ENCODE measurements at places on chromosomes 1 and 21.
A peak's percentile ranks its signal among the peaks of the same experiment; 100 is the strongest.

- DNase-seq, result peak; percentile 95
Measured at GRCh38 chr1:220786337-220787068, at the start of gene MTARC1. Gene MTARC1, plus strand, starts transcription at chr1:220786913. Its CDS starts 32 bp downstream, at chr1:220786945.

GRCh38 chr21:40512590-40512989, 334.4 kb downstream of the DSCAM start:
- DNase-seq, result no peak

DNA sequence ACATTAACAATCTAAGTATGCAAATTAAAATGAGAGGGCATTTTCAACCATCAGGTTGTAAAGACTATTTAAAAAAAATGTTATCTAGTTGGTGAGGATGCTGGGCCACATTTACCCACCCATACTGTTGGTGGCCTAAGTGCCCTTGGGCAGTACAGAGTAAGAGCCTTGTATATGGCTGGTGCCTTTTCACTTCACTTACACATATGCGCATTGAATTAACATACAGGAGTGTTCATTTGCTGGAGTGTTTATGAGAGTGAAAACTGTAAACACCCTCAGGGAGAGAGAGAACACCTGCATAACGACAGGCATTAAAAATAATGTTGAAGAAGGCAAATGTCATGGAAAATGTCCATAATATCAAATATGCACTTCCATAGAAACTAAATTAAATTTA, 427.1 kb downstream of the PCP4 start:
- no peak for DNase-seq

DNA sequence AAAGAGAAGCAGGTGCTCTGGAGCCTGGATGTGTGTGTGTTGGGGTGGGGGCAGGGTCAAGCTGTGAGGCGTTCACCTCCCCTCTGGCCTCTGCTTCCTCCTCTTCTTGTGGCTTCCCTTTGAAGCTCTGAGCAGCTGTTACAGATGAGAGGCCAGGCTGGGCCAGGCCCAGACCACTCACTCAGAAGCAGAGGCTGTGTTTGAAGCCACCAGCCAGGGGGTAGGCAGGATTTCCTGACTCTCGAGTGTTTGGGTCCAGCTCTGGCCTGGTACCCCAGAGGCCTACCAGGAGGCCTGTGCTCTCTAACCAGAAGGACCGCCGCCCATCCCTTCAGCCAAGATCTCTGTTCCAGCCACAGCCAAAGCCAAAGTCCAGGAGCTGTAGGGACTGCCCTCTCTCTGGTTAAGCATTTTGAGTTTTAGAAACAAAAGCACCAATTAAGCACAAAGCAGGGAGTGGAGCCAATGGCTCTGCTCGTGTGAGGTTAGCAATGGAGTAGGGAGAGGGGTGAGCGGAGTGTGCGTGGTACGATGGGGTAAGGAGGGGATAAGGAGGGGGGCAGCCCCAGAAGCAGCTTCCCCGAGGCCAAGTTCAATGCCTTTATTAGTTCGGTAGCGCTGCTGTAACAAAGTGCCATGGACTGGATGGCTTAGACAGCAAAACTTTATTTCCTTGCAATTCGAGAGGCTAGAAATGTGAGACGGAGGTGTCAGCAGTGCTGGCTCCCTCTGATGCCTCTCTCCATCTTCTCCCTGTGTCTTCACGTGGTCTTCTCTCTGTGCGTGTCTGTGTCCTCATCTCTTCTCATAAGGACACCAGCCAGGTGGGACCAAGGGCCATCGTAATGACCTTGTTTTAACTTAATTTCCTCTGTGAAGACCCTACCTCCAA, 20.5 kb downstream of the RCSD1 start:
- DNase-seq, result no peak

- DNase-seq, result no peak
Measured at GRCh38 chr1:229158927-229159326, 112.0 kb upstream of the RAB4A start.

- no peak for DNase-seq
Measured at GRCh38 chr1:98668733-98669132, 7.2 kb downstream of the SNX7 start.

- DNase-seq, result no peak
Measured at GRCh38 chr1:167599957-167600581, 30.0 kb upstream of the RCSD1 start.

GRCh38 chr1:229208481-229208880, 62.4 kb upstream of the RAB4A start:
- DNase-seq, result no peak

DNA sequence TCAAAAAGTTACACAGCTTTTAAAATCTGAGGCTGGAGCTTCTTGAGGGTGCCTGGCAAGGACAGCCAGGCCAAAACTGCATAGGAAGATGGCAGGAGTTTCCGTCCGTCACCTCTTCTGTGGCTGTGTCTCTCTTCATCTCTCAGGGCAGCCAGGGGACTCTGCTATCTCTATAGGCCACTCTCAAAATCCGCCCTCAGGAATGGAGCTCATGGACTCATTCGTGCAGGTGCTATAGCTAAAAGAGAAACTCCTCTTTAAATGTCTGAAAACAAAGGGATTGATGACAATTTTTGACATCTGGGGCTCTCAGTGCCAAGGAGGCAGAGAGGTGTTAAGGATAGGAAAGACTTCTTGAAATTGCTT, 27.2 kb downstream of the OVAAL start:
- DNase-seq, result no peak
